NCI-H2081 (cell line): ENCODE measurements at places on chromosomes 13 and 19.

DNA sequence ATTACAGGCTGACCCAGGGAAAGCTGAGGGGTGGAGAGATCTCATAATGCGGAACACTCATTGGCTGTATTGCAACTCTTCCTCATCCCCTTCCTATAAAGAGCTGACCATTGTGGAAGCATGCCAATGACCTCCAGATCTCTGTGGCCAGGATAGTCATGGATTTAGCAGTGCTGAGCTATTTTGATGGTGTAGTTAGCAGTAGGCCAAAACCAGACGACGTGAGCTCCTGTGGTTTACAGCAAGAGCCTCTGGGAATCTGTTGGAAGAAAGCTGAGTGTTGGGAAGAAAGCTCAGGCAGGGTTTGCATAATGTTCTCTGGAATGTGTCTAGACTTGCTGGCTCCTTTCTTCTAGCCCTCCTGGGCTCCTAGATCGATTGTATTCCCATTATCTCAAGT, 187.5 kb upstream of the GPC6 start:
- no peak for DNase-seq

DNA sequence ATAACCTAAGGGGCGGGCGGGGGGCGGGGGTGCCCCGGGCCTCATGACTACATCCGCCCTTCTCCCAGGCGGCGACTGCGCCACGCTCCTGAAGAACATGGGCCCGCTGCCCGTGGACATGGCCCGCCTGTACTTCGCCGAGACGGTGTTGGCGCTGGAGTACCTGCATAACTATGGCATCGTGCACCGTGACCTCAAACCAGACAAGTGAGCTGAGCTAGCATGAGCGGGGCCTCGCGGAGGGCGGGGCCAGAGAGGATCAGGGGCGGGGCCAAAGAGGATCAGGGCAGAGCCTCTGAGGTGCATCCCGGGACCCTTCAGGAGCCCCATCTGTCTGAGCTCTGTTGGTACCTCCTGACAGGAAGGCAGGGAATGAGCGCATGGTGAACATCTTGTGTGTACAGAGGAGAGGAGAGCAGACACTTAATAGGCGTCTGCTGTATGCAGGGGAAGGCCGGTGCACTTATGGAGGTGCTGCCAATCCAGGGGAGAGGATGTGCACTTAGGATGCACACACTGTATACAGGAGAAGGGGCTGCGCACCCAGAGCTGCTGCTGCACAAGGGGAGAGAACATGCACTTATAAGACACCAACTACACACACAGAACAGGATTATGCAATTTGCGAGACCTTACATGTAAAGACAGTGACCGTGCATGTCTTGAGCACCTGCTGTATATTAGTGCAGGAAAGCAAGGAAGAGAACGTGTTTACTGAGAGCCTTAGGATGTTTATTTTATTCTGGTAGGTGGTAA, 20.9 kb upstream of the PIK3R2 start:
- DNase-seq: no peak

- no peak for DNase-seq
Observed at GRCh38 chr13:111901267-111901915, 165.6 kb upstream of the SOX1 start.

DNA sequence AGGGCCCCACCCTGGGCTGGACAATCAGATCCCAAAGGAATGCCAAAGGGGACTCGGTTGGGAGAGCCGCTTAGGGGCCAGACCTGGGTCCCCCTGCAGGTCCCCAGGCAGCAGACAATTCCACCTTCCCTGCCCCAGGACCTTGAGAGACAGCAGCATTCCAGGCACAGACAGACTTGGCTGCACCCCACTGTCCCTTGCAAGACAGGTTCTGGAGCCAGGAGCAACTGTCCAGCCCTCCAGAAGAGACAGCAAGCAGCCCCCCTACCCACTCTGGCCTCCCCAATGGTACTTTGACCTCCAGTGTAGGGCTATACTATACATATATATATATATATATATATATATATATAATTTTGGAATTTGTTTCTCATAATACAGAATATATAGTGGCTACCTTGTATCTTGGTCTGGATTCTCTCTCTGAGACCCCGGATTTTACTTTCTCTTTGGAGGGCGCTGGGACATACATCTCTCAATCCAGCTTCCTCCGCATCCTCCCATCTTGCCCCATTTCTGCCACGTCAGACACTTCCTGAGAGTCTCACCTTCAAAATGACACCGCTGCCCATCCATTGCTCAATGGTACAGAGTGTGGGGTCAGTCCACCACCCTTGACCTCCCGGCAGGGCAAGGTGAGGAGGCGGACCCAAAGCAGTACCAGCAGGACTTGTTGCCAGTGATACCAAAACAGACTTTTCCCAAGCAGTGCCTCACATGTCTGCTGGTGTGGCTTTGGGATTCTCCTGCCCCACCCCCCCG, 12.7 kb downstream of the SMIM24 start:
- no peak for DNase-seq

DNA sequence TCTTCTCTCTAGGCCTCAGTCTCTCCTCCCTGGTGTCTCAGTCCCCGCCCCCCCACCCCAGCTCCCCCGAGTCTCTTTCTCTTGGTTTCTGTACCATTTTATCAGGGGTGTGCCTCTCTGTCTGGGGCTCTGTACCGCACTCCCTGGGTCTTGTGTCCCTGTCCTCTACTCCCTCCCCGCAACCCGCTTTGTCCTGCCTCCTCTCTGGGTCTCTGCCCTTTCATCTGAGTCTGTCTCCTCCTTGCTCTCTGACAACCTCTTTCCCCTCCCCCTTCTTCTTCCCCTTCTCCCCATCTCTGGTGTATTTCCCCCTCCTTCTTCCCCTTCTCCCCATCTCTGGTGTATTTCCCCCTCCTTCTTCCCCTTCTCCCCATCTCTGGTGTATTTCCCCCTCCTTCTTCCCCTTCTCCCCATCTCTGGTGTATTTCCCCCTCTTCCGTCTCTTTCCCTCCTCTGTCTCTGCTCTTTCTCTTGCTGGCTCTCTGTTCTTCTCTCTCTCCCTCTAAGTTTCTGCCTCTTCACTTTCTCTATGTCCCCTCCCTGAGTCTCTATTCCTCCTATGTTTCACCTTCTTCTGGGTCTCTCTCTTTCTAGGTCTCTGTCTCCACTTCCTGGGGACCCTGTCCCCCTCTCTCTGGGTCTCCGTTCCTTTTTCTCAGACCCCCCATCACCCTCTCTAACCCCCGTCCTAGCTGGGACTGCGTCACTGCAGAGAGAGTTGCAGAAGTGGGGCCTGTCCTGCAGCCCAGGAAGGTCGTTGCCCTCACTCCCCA, 2.2 kb upstream of the KCNC3 start:
- no peak for DNase-seq

GRCh38 chr13:92538164-92538563, 688.4 kb upstream of the GPC6 start:
- DNase-seq: no peak

GRCh38 chr13:77353995-77354394, 27.1 kb upstream of the MYCBP2 start:
- DNase-seq: no peak

GRCh38 chr13:43894438-43894837, 14.7 kb downstream of the LACC1 start:
- DNase-seq: no peak

DNA sequence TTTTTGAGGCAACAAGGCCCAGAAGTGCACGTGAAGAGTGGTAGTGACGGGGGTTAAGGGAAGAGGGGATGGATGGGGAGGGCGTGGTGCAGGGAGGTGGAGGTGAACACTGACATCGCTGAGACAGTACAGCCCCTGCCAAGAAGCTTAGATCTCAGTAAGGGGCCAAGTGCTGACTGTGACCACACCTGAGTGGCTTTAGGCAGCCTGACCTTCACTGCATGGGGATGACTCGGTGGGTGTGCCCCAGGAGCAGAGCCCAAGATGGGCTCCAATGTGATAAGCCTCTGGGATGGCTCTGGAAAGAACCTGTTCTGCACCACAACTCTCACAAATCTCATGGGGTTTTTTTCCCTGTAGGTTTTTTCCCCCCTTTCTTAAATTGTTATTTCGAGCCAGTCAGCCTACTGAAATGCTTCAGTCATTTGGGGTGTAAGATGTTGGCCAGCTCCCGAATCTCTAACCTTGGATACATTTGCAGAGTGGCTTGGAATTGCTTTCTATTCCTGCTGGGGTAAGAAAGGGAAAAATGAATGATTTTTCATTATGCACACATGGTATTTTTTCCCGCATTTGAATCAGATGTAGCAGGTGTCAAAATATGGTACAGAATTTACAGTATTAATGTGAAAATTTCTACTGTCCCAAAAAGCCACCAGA, 165.0 kb downstream of the TM9SF2 start:
- DNase-seq: no peak

GRCh38 chr13:25783076-25783475, 268.7 kb downstream of the SHISA2 start:
- DNase-seq: no peak

GRCh38 chr13:92657565-92657964, 569.0 kb upstream of the GPC6 start:
- no peak for DNase-seq

DNA sequence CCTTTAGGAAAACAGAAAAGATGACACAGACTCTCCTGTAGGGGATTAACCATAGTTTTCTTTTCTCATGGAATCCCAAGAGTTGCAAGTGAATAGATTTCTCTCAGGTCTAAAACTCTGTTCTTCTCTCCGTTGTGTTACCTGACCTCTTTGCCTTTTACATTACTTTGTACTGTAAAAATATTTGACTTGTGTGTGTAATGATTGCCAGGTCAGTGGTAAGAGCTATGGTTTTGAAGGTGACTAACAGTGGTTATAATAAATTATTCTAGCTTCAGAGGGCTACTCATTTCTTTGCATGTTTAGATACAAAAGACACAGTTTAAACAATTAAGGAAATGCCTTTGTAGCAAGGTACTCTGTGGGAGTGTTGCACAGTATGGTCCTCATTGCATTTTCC, 23.0 kb upstream of the PSG2 start:
- DNase-seq: no peak

DNA sequence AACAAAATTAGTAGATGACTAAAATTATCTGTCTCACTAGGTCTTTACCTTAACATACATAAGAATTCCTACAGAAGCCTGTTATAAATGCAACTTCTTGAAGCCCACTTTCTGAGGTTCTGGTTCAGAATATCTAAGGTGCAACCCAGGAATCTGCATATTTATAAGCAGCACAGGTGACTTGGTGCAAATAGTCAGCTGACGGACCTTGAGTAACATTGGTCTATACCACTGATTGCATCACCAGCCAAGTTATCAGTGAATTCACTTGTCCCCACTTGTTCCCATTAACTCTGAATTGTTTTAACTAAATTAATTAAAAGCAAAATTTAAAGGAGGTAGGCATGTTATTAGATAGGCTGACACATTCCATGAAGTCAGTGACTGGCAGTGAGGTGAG, 109.9 kb downstream of the FRY start:
- DNase-seq: no peak

DNA sequence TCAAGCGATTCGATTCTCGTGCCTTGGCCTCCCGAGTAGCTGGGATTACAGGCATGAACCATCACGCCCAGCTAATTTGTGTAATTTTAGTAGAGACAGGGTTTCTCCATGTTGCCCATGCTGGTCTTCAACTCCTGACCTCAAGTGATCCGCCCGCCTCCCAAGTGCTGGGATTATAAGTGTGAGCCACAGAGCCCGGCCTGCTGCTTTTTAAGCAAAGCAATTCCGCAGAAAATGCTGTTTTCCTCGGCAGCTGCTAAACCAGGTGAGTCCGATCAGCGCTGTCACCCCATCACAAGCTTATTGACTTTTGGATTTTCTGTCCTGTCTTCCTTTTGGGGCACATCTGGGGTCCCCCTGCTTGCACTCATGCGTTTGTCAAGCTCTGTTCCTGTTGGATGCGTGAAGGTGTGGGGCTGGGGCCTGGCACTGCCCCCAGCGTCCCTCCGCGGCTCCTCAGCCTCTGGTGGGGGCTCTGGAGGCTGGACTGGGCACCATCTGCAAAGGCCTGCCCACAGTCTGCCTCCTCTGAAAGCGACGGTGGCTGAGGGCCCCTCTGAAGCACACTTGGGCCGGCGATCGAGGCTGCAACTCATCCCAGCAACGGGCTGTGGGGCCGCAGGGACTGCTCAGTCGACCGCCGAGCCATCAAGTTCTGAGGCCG, 25.7 kb downstream of the CEBPG start:
- DNase-seq: no peak

GRCh38 chr13:112061367-112062061, 5.4 kb upstream of the SOX1 start:
- no peak for DNase-seq

DNA sequence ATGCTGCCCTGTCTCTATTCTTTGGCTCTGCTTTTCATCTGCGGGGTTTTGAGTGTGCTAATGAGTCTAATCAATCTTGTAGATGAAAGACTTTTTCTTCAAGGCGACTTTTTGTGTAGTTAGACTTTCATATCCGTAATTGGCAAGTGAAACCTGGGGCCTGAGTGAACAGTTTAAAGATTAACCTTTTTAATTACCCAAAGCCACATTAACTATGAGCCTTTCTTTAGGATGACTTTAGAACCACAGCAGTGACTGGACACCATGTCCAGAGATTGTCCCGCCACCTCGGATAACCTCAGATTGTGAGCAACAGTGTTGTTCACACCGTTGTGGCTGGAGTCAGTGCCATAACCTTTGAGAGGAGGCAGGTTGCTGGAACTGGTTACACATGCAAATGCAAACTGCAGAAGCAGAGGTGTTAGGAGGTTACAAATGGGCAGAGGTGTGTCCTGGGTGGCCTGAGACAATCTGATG, 58.7 kb downstream of the SIAH3 start:
- DNase-seq: no peak

- DNase-seq: peak; percentile 42
Observed at GRCh38 chr13:99892196-99892613, 79.4 kb downstream of the ZIC5 start.

GRCh38 chr19:53157626-53158025, 1.2 kb downstream of the ZNF347 start:
- DNase-seq: no peak

- DNase-seq: no peak
Observed at GRCh38 chr13:52411629-52412028, 5.7 kb upstream of the THSD1 start.

- DNase-seq: no peak
Observed at GRCh38 chr13:40433577-40433976, 232.9 kb downstream of the FOXO1 start.

- peak; percentile 1 for DNase-seq
Observed at GRCh38 chr13:75769141-75769905, 133.2 kb downstream of the LMO7 start.

DNA sequence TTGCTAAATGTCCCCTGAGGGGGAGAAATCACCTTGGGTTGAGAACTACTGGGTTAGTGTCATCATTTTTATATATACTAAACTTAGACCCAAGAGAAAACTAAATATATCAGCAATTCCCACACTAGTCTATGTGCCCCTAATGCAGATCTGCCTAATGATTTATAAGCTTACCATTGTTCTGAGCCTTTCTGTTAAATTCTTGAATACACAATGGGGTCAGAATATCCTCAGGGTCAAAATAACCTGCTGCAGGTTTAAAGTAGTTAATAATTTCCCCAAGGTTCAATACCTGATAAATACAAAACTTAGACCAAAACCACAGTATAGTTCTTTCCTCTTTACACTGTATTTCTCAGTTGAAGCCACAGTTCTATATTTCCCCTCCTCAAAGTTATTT, 4.6 kb downstream of the VWA8 start:
- DNase-seq: no peak
